ENCODE measurements at places on chromosomes 3 and 15. TPM values are rescaled to one million over a fixed set of nuclear protein-coding genes. Genes with fewer than 3 reads are reported as not detected.

GRCh38 chr3:156720826-156721225 is 46.4 kb downstream of the TIPARP start:
- DNase-seq = no peak

- peak; percentile 31 for DNase-seq
Observed at GRCh38 chr3:50138266-50139200, 16.6 kb upstream of the SEMA3F start.

DNA sequence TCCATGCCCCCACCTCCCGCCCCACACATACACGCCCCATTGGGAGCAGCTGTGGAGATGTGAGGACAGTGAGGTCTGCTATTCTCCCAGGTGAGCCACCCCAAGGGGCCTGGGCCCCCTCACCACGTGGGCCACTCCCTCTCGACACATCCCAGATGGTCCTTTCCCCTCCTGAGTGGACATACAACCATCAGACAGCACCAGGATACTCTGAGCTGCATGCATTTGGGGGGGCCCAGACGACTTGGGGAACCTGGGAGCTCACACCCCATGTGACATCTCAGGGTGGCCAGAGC is 17.5 kb downstream of the FBLN2 start:
- no peak for DNase-seq

DNA sequence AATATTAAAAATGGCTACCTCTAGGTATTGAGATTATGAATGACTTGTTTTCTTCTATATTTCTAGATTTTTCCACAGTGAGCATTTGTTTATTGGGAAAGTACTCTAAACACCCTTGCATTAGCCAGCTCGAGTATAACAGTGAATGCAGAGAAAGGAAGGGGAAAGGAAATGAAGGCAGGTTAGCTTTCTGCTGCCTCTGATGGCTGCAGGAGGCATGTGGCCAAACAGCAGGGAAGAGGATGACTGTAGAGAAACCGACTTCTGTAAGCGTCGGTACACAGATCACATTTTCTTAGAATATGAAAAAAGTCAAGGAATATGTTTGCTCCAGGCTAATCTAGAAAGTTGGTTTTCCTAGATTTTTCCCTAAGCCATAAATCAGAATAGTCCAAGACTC is 19.8 kb downstream of the GNB5 start:
- DNase-seq = peak; percentile 12

GRCh38 chr15:48469271-48469670 is 138.0 kb downstream of the DUT start:
- DNase-seq = peak; percentile 44

DNA sequence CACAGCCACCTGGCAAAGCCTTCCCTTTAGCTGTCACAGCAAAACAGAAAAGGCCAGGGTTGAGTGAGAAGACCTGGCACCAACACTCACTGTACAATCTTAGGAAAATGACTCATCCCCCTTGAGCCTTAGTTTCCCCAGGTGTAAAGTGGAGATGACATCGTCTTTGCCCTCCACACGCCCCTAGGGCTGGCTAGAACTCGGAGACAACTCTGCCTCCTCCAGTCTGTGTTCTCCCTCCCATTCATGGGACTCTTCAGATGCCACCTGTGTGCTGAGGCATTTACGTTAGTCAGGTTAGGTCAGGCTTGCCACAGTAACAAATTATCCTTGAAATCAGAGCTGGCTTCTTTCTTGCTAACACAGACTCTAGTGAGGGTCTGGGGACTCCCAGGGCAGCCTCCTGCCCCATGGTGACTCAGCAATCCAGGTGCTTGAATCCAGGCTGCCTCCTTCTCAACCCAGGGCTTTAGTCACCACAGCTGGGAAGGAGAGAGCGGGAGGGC is 252.6 kb downstream of the PLCL2 start:
- no peak for DNase-seq

GRCh38 chr15:73753250-73754130 is at the start of gene INSYN1:
Gene INSYN1, minus strand, starts transcription at chr15:73753351. Its CDS starts 2,221 bp downstream, at chr15:73751130.
- DNase-seq = peak; percentile 28

DNA sequence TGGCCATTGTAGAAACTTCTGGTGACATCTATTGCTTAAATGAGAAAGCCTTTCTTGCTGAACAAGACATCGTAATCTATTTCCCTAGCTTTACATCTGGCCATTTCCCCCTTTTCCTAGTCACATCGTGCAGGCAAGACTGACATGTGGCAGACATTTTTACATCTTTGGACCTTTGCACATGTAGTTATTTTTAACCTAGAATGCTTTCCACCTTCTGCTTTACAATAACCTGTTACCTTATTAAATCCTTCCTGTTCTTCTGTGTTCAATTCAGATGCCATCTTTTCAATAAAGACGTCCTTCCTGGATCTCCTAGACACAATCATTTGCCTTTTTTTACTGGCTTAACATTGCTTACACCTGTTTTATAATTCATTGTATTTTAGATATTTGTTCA is 343.3 kb downstream of the DIPK2A start:
- no peak for DNase-seq

DNA sequence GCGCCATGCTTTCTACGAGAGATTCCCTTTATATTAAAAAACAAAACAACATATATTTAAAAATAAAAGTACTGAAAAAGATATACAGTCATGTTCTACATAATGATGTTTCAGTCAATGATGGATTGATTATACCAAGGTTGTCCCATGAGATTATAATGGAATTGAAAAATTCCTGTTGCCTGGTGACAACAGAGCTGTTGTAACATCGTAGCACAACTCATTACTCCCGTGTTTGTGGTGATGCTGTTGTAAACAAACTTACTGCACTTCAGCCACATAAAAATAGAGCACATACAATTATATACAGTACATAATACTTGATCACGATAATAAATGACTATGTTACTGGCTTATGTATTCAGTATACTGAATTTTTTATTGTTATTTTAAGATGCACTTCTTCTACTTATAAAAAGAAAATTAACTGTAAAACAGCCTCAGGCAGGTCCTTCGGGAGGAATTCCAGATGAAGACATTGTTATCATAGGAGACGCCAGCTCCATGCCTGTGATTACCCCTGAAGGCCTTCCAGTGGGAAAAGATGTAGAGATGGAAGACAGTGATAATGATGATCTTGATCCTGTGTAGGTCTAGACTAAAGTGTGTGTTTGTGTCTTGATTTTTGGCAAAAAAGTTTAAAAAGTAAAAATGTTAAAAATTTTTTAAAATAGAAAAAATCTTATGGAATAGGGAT is 11.7 kb downstream of the CCR1 start:
- no peak for DNase-seq

DNA sequence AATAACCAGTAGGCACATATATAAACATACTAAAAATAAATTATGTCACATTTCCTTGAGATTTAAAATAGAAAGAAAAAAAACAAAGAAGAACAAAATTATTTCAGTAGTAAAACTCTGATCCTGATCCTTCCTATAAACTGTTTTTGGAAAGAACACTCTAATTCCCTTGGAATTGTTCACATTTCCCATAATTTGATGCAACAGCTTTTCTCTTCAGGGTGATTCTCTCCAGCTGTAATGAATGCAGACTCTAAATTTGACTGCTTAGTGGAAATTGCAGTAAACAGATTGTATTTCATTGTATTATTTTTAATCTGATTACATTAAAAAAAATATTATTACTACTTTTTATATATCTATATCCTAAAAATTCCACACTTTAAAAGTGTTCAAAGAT is 70.2 kb upstream of the ABI3BP start:
- peak; percentile 14 for DNase-seq

GRCh38 chr3:186732169-186732766 is 15.1 kb downstream of the KNG1 start:
- DNase-seq = no peak

- DNase-seq = no peak
Observed at GRCh38 chr3:147513785-147514184, 104.6 kb downstream of the ZIC1 start.

DNA sequence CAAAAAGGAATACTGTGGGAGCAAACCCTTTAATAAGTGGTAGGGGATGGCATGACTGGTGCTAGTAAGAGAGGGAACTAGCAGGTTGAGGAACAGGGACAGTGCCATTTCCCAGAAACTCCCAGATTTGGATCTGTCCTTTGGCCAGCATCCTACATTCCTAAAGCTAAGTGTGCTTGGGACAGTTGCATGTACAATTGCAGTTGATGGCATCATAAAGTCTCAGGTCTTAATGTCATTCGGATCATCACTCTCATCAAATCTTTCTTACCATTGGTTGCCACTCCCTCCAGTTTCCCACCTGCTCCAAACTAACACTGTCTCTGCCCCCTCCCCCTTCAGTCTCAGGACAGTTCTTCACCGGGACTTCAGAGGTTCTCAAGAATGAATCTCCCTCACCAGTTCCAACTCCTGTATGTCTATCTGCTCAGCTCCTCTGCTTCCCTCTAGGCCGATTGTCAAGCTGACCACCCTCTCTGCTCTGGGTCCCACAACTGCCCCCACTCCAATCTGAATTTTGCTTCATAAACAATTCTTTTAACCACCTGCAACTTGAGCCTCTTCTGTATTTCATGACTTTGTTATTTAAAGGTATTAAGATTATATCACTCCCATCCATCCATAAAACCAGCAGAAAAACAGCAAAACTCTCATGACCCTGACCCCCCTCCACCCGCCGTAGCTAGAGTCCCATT is 260.8 kb downstream of the CGGBP1 start:
- DNase-seq = no peak

GRCh38 chr15:41918506-41919126 is 24.8 kb upstream of the SPTBN5 start:
- DNase-seq = no peak

The ESYT3 gene
- 0.27 TPM for total RNA-seq

The MAP2K1 gene
- total RNA-seq = 23.4 TPM

The CX3CR1 gene
- total RNA-seq = not detected

The TOPAZ1 gene
- not detected for total RNA-seq

The GPR62 gene
- total RNA-seq = not detected

The ADGRG7 gene
- total RNA-seq = not detected

The ANKUB1 gene
- not detected for total RNA-seq

The RNF168 gene
- total RNA-seq = 35.4 TPM

The UBR1 gene
- 38.1 TPM for total RNA-seq

The LMAN1L gene
- total RNA-seq = not detected

The P3H2 gene
- total RNA-seq = 15.6 TPM

The CHL1 gene
- 0.63 TPM for total RNA-seq
